ENCODE measurements at places on chromosomes 6 and 20.

GRCh38 chr20:47238780-47239718 lies 117.5 kb downstream of the ZMYND8 start:
- DNase-seq, result no peak

- DNase-seq, result no peak
Measured at GRCh38 chr20:21127201-21127981, 1.5 kb downstream of the KIZ start.

DNA sequence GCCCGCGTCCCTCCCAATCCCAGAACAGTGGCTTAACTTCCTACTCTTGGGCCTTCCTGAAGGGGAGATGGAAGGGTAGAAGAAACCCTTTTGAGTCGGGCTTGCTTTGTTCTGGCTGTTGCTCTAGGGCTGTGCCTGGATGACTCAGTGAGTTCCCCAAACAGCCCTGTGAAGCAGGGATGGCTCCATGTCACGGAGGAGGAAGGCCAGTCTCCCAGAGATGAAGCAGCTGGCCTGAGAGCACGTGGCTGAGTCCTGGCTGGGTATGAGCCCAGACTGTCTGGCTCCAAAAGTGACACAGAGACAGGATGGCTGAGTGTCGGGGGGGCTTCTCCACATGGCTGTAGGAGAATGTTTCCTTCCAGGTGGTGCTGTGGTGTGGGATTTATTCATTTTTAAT lies 4.6 kb downstream of the SYTL3 start:
- peak; percentile 36 for DNase-seq

- DNase-seq, result no peak
Measured at GRCh38 chr6:16279243-16279642, 40.9 kb downstream of the GMPR start.

DNA sequence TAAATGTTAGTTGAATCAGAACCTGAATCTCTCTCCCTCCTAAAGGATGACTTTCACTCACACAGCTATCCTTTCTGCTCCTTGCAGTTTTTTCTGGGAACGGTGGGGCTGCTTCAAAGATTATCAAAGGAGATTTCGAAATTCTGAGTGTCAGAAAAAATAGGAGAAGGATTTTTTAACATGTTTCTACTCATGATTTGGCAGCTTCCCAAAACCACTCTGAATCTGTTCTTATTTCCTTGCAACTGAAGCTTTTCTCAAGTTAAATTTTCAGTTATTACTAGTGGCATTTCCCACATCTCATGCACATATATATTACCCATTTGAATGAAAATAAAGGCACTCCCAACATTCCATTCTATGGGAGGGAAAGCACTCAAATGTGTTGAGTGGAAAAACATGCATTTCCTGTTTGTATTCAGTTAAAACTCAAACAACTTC lies 123.6 kb downstream of the LCA5 start:
- DNase-seq, result no peak

DNA sequence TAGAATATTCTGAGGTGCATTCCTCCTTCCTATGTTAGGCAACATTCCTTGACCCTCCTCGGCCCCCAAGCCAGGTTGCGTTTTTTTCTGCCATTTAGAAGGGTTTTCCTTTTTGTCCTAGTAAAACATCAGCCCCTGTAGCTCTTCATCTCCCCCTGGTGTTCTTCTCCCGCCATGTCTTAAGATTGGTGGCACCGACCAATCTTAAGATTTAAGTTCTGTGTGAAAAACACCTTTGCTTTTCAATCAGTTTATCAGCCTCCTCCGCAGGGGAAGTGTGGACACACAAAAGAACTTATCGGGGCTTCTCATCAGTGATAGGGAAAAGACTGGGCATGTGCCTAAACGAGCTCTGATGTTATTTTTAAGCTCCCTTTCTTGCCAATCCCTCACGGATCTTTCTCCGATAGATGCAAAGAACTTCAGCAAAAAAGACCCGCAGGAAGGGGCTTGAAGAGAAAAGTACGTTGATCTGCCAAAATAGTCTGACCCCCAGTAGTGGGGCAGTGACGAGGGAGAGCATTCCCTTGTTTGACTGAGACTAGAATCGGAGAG lies 719 bp upstream of the EDN1 start:
- peak; percentile 79 for DNase-seq

DNA sequence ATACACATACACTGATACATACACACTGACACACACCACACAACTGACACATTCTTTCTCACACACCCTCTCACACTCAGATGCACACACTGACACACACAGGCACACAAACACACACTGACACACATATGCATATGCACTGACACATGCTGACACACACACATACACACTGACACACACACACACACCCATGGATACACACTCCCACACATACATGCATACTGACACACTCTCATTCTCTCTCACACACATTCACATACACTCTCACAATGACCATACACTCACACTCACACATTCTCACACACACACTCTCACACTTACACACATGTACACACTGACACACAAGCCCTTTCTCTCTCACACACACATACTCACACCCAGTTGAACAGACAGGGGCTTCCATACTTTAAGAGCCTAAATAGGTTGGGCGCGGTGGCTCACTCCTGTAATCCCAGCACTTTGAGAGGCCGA lies 236.4 kb downstream of the LRFN2 start:
- DNase-seq, result no peak

DNA sequence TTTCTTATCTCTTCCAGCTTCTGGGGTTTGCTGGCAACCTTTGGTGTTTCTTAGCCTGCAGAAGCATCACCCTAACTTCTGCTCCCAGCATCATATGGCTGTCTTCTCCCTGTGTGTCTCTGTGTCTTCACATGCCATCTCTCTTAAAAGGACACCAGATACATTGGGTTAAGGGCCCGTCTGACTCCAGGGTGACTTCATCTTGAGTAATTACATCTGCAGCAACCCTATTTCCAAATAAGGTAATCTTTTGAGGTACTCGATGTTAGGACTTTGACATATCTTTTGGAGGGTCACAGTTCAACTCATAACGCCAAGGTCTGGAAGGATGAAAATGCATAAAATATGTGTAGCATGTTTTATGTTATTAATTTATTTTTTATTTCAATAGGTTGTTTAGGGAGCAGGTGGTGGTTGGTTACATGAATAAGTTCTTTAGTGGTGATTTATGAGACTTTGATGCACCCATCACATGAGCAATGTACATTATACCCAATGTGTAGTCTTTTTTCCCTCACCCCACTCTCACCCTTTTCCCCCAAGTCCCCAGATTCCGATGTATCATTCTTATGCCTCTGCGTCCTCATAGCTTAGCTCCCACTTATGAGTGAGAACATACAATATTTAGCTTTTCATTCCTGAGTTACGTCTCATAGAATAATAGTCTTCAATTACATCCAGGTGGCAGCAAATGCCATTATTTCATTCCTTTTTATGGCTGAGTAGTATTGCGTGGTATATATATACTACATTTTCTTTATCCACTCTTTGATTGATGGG lies 131.1 kb downstream of the TBXT start:
- DNase-seq, result no peak

- no peak for DNase-seq
Measured at GRCh38 chr6:170416959-170417606, 110.5 kb downstream of the FAM120B start.

DNA sequence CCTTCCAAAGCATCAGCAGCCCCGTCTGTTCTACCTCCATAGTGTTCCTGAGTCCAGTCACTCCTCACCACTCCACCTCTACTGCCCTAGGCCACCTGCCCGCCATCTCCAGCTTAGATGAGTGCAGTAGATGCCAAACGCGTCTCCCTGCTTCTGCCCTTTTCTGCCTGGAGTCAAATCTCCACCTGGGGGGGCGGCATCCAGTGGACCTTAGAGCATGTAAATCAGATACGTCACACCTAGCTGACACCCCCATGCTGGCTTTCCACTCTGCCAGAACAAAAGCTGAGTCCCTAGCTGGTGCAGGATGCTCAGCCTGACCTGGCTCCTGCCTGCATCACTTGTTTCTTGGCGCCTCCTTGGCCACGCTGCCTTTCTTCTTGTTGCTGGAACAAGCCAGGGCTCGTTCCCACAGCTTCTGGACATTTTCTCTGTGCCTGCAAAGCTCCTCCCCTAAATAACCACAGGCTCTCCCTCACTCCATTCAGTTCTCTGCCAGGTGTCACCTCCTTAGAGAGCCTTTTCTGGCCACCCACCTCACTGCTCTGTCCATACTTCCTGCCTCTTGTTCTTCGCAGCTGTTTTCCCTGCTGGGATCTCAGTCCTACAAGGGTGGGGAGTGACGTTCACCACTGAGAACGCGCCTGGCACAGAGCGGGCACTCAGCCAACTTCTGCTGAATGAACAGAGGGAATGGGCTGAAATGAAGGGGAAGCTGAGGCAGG lies 5.8 kb downstream of the DDR1 start:
- no peak for DNase-seq

GRCh38 chr6:106901062-106901461 lies 73.5 kb downstream of the CD24 start:
- DNase-seq, result no peak
